ENCODE measurements at places on chromosomes 11 and 22. TPM values are rescaled to one million over a fixed set of nuclear protein-coding genes. Genes with fewer than 3 reads are reported as not detected.

DNA sequence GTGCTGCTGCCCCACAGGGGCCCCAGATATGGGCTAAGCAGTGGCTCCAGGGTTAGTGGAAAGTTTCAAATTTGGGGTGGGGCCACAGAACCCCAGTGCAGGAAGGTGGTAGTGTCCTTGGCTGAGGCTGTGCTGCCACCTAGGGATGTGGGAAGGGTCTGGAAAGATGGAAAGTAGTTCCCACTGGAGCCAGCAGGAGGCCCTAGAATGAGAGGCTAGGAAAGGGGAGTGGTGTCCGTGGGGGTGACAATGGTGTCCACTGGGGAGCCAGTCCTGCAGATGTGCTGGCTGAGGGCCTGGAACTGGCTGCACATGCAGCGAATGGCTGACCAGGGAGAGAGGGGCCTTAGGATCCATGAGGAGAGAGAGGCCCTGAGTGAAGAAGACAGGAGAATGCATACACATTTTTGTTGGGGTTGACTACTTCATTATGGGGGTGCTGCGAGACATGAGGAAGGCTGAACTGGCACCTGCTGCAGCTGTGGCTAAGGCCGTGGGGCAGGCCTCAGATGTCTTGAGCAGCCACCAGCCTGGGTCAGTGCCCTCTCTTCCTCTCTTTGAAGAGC lies 21.1 kb downstream of the RFPL3 start:
- no peaks in the 10 kb centered on the region for H3K4me1 ChIP-seq
- H3K27me3 ChIP-seq = no peaks in the 10 kb centered on the region
- no peak for DNase-seq
- no peak overlapping the region for H3K27ac ChIP-seq
- no peaks in the 10 kb centered on the region for H3K36me3 ChIP-seq

DNA sequence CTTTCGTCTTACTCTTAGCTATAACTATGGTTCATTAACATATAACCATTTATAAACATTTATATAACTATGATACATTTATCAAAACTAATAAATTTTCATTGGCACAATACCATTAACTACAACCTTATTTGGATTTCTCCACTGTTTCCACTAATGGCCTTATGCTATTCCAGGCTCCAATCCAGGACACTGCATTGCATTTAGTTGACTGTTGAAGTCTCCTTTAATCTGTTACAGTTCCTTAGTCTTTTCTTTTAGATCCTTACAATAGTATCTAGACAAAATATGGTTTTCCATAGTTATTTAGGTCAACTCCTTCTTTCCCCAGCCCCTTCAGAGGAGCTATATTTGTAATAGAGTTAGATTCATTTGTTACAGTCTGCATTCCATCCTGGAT lies 47.2 kb downstream of the CCDC34 start:
- no peak overlapping the region for H3K27ac ChIP-seq
- DNase-seq = no peak
- no peaks in the 10 kb centered on the region for H3K27me3 ChIP-seq

DNA sequence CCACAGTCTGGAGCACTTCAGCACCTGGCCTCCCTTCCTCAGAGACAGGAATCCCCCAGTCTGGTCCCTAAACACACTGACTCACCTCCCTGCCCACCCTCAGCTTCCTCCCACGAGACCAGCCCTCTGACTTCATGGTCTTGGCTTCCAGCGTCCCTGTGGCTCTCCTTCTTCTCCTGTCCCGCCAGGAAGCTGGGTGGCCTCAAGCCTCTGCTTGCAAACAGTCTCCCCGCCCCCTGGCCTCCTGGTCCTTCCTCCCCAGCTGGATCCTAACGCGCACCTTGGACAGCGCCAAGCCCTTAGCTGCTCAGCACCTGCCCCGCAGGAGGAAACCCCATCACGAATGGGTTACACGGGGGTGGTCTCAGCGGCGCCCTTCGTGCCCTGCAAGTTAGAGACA lies 4.5 kb downstream of the NCF4 start:
- no peaks in the 10 kb centered on the region for H3K36me3 ChIP-seq
- no peaks in the 10 kb centered on the region for H3K4me1 ChIP-seq
- DNase-seq = no peak

GRCh38 chr11:17634776-17635550 lies 84.4 kb upstream of the MYOD1 start:
- H3K4me3 ChIP-seq = no peak overlapping the region
- H3K27ac ChIP-seq = no peak overlapping the region
- no peaks in the 10 kb centered on the region for H3K27me3 ChIP-seq
- H3K36me3 ChIP-seq = no peaks in the 10 kb centered on the region

- peaks cover 62% of the 10 kb centered on the region for H3K36me3 ChIP-seq
- peaks cover 63% of the 10 kb centered on the region for H3K4me1 ChIP-seq
- H3K27me3 ChIP-seq = no peaks in the 10 kb centered on the region
- H3K4me3 ChIP-seq = peak overlapping the region; percentile 80
- no peak for DNase-seq
These were observed 9.6 kb downstream of the NEAT1 start for GRCh38 chr11:65432100-65432650.

ALDH3B2 gene
- total RNA-seq = not detected

- H3K27me3 ChIP-seq = no peaks in the 10 kb centered on the region
- H3K36me3 ChIP-seq = no peaks in the 10 kb centered on the region
- H3K4me1 ChIP-seq = no peaks in the 10 kb centered on the region
- no peak overlapping the region for H3K4me3 ChIP-seq
These were observed 7.2 kb upstream of the NIPSNAP1 start for GRCh38 chr22:29587938-29588699.

DAGLA gene
- 5.3 TPM for total RNA-seq

- no peak overlapping the region for H3K4me3 ChIP-seq
These were observed 27.1 kb downstream of the BRD1 start for GRCh38 chr22:49800408-49801238.

- no peaks in the 10 kb centered on the region for H3K27me3 ChIP-seq
- DNase-seq = no peak
- no peaks in the 10 kb centered on the region for H3K36me3 ChIP-seq
These were observed 98.3 kb upstream of the ZC3H12C start for GRCh38 chr11:109994907-109995306.

GRCh38 chr11:10541561-10541930 lies 559 bp upstream of the RNF141 start:
- H3K4me3 ChIP-seq = peak overlapping the region; percentile 63
- H3K27me3 ChIP-seq = no peaks in the 10 kb centered on the region
- H3K36me3 ChIP-seq = no peaks in the 10 kb centered on the region
- DNase-seq = no peak
- peak overlapping the region; percentile 93 for H3K27ac ChIP-seq

PRR33 gene
- not detected for total RNA-seq

BRD1 gene
- 32.5 TPM for total RNA-seq

GRCh38 chr11:30342736-30343166 lies 19.8 kb downstream of the ARL14EP start:
- H3K27me3 ChIP-seq = no peaks in the 10 kb centered on the region
- no peak for DNase-seq
- no peaks in the 10 kb centered on the region for H3K4me1 ChIP-seq

GRCh38 chr11:47478651-47479329 lies 29.9 kb upstream of the RAPSN start:
- peaks cover 83% of the 10 kb centered on the region for H3K36me3 ChIP-seq
- H3K27ac ChIP-seq = no peak overlapping the region
- DNase-seq = no peak

- no peaks in the 10 kb centered on the region for H3K4me1 ChIP-seq
- H3K27ac ChIP-seq = no peak overlapping the region
- H3K4me3 ChIP-seq = no peak overlapping the region
- DNase-seq = no peak
These were observed 19.4 kb downstream of the SDHD start for GRCh38 chr11:112106070-112106469.

GRCh38 chr11:17439316-17439782 lies 37.3 kb downstream of the ABCC8 start:
- H3K4me1 ChIP-seq = no peaks in the 10 kb centered on the region
- H3K36me3 ChIP-seq = no peaks in the 10 kb centered on the region
- no peaks in the 10 kb centered on the region for H3K27me3 ChIP-seq
- H3K4me3 ChIP-seq = no peak overlapping the region

GRCh38 chr11:74572349-74572748 lies 20.0 kb upstream of the POLD3 start:
- no peak for DNase-seq
- H3K4me3 ChIP-seq = no peak overlapping the region
- H3K36me3 ChIP-seq = no peaks in the 10 kb centered on the region
- no peak overlapping the region for H3K27ac ChIP-seq
- no peaks in the 10 kb centered on the region for H3K27me3 ChIP-seq
- no peaks in the 10 kb centered on the region for H3K4me1 ChIP-seq

BEST1 gene
- total RNA-seq = 30.9 TPM

Data from ascending aorta (tissue), 2 donors.